ENCODE measurements at places on chromosomes 7 and 10. TPM values are rescaled to one million over a fixed set of nuclear protein-coding genes. Genes with fewer than 3 reads are reported as not detected.
A peak's percentile ranks its signal among the peaks of the same experiment; 100 is the strongest.

The ICA1 gene
- total RNA-seq, result not detected

The LRMDA gene
- total RNA-seq, result 22.0 TPM

The GRID2IP gene
- not detected for total RNA-seq

The CDH23 gene
- total RNA-seq, result not detected

The MCM10 gene
- 31.3 TPM for total RNA-seq

The ITIH5 gene
- 3.5 TPM for total RNA-seq

DNA sequence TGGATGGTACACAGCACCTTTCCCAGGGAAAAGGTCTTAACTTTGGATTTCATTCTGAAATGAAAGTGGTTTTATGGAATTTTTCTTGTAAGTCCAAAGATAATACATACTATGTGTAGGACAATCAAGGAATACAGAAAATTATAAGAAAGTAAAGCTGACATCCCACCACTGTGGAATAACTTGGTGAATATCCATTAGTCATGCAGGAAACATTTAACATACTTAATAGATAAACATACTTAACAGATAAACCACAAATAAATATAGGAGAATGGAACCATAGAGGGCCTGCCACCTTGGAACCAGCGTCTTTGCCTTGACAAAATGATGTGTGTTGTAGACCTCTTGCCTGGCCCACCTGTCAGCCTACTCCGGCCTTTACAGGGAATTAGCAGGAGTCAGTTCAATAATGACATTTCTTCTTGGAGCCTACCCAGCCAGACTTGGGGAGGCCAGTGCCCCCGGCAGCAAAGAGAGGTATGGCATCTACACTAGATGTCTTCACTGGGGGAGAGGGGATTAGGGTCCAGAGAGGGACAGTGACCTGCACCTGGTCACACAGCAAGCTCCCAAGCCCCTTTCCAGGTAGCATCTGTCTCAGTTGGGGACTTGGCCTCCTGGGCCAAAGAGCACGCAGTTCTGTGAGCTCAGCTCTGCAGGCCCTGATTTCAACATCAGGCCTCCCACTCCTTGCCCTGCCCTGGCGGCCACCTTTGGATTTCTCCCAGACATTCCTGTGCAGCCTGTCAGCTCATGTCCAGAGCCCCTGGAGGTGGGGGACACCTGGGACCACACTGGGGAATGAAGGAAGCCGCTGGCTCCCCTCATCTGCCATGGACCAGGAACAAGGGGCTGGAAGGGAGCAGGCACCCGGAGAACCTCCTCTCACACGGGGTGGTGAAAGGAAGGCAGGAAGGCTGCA lies 112.6 kb upstream of the PPIF start:
- no peak overlapping the region for H3K27ac ChIP-seq
- no peak overlapping the region for H3K4me3 ChIP-seq
- no peak for DNase-seq

GRCh38 chr10:97974100-97974499 lies 56.3 kb downstream of the CRTAC1 start:
- peaks cover 7% of the 10 kb centered on the region for H3K27me3 ChIP-seq
- H3K27ac ChIP-seq, result no peak overlapping the region

- H3K4me3 ChIP-seq, result no peak overlapping the region
- no peaks in the 10 kb centered on the region for H3K27me3 ChIP-seq
- peak; percentile 81 for DNase-seq
- H3K36me3 ChIP-seq, result no peaks in the 10 kb centered on the region
- no peak overlapping the region for H3K27ac ChIP-seq
Observed at GRCh38 chr10:114714281-114714741, 56.2 kb upstream of the ABLIM1 start.

DNA sequence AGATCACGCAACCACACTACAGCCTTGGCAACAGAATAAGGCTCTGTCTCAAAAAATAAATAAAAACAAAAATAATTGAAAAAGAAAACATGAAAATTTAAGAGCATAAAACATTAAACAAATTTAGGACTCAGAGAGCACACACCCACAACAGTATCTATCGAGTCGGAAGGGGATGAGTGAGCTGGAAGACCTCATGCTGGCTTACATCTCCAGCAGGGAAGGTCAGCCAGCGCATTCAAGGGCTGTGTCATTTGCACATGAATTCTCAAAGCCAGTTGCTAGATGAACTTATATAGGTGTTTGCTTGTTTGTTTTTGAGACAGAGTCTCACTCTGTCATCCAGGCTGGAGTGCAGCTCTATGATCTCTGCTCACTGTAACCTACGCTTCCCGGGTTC lies 50.3 kb downstream of the SRRM3 start:
- H3K4me3 ChIP-seq, result no peak overlapping the region
- DNase-seq, result no peak
- H3K27ac ChIP-seq, result peak overlapping the region; percentile 92
- no peaks in the 10 kb centered on the region for H3K27me3 ChIP-seq
- peaks cover 55% of the 10 kb centered on the region for H3K4me1 ChIP-seq

- H3K27ac ChIP-seq, result no peak overlapping the region
- H3K27me3 ChIP-seq, result no peaks in the 10 kb centered on the region
- H3K4me1 ChIP-seq, result no peaks in the 10 kb centered on the region
- no peak overlapping the region for H3K4me3 ChIP-seq
- H3K36me3 ChIP-seq, result no peaks in the 10 kb centered on the region
Observed at GRCh38 chr10:452512-453426, 236.7 kb downstream of the DIP2C start.

- H3K27me3 ChIP-seq, result no peaks in the 10 kb centered on the region
- no peaks in the 10 kb centered on the region for H3K36me3 ChIP-seq
- no peak overlapping the region for H3K4me3 ChIP-seq
- peak; percentile 39 for DNase-seq
- no peak overlapping the region for H3K27ac ChIP-seq
- peaks cover 90% of the 10 kb centered on the region for H3K4me1 ChIP-seq
Observed at GRCh38 chr10:3806603-3807002, 21.6 kb upstream of the KLF6 start.

Measured in HepG2 (cell line).